Left lung (tissue), 14 donors: ENCODE measurements at places on chromosomes 16 and 17. TPM values are rescaled to one million over a fixed set of nuclear protein-coding genes. Genes with fewer than 3 reads are reported as not detected.

FAM222B gene
- 25.4 TPM for total RNA-seq

ZNF750 gene
- total RNA-seq: 3.4 TPM

NPB gene
- total RNA-seq: 0.60 TPM

ARSG gene
- 5.2 TPM for total RNA-seq

CHRNE gene
- 2.9 TPM for total RNA-seq

GSE1 gene
- 93.0 TPM for total RNA-seq

ZSCAN10 gene
- total RNA-seq: not detected
